ENCODE measurements at places on chromosomes 3 and 15.

GRCh38 chr3:40427045-40427669 is 30.0 kb upstream of the RPL14 start:
- no peak for DNase-seq

GRCh38 chr15:66006986-66007385 is 137.7 kb downstream of the RAB11A start:
- DNase-seq, result no peak

DNA sequence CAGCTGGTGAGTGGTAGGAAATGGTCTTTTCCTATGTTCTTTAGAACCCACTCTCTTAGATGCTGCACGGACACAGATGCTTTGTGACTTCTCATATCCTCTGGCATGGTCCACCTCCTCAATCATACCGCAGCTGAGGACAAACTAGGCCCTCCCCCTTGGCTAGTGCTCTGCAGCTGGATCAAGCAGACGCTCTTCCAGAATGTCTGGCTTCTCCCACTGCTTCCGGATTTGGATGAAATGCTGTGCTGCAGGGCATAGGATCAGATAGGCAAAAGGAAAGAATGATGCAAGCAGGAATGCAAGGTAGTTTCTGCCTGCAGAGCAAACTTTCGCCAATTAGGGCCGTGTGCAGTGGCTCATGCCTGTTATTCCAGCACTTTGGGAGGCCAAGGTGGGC is 75.7 kb upstream of the SLC4A7 start:
- DNase-seq, result peak; percentile 42

DNA sequence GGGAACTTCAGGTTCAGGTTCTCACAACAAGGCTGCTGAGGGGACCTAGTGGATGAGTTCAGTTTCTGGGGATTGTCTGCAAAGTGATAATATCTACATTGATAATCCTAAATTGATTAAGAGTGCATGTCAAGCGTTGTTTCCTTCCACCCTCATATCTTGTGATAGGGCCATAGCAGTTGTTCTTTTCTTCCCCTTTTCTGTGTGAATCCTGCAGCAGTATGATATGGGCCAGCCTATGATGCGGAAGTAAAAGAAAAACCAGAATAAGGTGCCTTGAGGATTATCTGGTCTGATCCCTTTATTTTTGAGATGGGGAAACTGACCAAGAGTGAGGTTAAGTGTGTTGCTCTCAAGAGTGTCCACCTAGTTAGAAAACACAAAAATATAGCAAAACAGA is 86.2 kb downstream of the MITF start:
- no peak for DNase-seq

- DNase-seq, result no peak
Observed at GRCh38 chr3:78703944-78704343, 1063.9 kb downstream of the ROBO1 start.

- no peak for DNase-seq
Observed at GRCh38 chr15:87631775-87632174, 624.8 kb downstream of the NTRK3 start.

- no peak for DNase-seq
Observed at GRCh38 chr15:91209318-91209717, 109.3 kb downstream of the SV2B start.

DNA sequence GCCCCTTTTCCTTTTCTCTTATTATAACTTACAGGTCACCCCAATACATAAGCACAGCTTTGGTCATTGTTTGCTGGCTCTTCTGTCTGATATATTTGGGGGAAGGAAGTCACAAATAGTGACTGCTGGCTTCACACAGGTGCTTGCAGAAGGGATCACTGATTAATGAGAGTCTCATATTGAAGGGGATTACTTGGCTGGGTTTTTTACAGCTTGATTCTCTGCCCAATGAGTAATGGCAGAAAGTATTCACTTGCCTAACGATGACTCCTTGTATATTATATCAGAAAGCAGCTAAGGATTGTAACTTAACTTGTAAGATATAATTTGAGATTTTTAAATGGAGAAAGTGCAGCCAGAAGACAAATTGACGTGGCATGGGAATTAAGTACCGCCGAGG is 119.3 kb upstream of the PFN2 start:
- no peak for DNase-seq

GRCh38 chr3:159776779-159777178 is 211.9 kb upstream of the IL12A start:
- DNase-seq, result no peak

DNA sequence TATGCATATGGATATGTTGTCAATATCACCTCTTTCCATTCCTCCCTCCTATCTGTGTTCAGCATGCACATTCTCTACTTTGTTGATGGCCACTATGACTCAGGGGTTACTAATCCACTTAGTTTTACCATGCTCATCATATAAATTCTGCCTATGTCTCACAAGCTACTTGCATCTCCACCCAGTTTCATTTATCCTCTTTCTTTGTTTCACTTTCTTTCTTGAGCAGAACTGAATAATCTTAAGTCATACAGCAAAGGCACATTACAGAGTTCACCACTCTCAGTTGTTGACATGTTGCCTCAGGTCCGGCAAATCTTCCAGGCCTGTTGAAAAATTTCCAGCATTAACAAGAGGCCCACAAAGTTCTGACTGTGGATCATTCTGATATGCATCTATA is 71.5 kb downstream of the SSR3 start:
- DNase-seq, result no peak

GRCh38 chr15:37007301-37007700 is 93.0 kb downstream of the MEIS2 start:
- no peak for DNase-seq

- peak; percentile 68 for DNase-seq
Observed at GRCh38 chr3:2099779-2100191, 1.1 kb downstream of the CNTN4 start.

GRCh38 chr15:45589256-45589655 is 2.1 kb downstream of the BLOC1S6 start:
- no peak for DNase-seq

DNA sequence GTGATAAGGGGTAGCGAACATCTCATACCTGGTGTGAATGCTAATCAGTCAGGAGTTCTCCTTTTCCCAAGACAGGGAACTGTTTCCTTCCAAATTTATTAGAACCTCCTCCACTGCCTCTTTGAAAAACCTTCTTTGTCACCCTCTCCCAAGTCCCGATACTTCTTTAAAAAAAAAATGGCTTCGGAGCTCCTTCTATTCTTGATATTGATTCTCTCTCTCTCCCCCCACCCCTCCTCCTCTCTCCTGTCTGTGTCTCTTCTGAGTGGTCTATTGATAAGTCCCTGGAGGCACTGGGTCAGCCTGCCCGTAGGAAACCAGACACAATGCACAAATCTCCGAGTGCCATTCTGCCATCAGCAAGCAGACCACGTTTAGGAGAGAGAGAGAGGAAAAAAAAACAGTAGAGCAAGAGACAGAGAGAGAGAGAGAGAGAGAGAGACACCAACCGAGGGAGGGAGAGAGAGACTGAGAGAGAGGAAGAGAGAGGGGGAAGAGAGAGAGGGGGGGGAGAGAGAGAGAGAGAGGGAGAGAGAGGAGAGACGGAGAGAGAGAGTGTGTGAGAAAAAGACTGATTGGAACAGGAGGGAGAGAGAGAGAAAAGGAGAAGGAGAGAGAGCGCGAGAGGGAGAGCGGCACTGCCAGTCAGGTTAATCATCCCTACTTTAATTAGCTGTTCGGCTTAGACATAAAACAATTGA is 160.9 kb downstream of the TIGIT start:
- DNase-seq, result no peak

DNA sequence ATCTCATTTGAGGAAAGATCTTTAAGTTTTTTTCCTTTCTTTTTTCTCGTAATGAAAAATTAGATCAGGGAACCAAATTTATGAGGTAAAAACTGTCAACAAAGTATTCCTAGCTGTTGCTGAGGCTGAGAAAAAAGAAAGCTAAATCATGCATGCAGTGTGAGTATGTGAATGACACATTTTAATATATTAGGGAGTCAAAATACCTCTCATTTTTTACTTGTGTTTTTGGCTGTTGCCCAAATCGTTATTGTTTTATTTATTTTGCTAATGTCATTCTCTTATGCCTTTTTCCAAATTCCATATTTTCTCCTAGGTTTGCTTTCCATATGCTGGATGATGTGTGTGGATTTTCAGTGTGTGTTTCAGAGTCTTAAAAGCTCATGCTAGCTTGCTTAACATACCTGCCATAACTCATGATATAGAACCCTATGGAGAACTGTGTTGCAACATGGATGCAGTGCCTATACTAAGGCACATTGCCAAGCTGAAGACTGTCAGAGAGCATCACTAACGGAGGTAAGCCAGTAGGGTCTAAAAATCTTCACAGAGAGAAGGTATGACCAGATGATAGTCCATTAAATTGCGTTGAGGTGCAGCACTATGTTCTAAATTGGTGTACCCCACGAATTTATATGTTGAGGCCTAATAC is 629.5 kb upstream of the KCNMB2 start:
- no peak for DNase-seq

DNA sequence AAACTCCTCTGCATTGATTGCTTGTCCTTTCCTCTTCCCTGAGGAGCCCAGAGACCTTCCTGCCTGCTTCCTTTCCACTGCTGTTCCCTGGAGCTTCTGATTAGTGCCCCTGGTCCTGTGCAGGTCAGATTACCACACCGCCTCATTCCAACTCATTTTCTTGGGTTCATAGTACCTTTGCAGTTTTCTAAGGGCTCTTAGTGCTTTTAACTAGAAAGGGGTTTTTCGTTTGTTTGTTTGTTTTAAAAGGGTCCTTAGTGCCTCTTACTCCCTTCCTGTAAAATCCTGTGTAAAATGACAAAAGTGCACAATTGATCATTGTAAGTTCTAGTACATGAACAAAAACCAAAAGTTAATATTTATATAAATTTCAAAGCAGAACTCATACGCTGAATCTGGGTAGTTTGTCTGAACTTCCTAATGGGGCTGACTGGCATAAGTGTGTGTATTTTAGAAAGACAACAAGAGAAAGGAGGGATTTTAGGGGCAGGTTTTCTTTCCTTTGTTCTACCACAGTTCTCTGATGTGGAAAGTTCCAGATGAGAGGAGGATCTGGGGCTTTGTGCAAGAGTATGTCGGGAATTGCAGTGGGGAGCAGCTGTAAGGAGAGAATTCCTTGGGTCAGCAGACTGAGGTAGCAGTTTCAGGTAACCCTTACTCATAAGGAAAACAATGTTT is 30.6 kb downstream of the SNRK start:
- no peak for DNase-seq

DNA sequence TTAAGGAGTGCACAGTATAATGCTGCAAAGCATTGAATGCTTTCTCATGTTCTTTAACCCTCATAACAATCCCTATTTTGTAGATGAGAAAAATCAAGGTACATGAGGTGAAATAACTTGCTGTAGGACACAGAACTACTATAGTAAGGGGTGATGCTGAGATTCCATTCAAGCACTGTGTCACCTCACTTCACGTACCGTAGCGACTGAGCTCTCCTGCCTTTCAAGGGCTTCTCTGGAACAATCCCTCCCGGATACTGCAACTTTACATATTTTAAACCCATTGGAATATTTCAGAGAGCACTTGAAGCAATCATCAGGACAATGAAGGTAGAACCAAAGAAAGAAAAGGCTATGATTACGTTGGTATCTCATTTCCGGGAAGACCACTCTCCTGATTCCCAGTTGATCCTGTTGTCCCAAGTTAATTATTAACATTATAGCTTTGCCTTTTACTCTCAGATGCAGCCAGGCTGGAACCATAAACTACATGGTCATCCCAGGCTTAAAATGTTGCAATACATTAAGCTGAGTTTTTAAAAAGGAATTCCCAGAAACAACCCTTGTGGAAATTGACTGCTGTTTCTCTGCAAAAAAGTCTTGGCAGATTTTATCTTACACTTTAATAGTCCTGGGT is 252.2 kb upstream of the IGF1R start:
- DNase-seq, result no peak

DNA sequence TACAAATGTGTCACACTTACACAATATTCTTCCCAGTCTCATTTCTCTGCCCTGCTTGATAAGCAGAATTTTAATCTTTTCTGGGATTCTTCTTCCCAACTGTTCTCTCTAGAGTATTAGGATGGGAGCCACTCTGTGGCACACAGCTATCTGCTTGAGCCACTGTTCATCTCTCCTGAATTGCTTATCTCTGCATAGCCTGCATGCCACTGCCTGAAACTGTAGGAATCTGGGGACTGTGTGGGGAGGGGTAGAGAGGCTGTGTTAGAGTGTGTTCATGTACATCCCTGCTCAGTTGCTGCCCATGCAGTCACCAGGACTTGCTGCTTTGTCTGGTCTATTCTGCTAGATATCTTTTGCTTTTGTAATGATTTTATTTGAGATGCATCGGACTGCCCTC is 2.3 kb upstream of the OR4F6 start:
- no peak for DNase-seq

DNA sequence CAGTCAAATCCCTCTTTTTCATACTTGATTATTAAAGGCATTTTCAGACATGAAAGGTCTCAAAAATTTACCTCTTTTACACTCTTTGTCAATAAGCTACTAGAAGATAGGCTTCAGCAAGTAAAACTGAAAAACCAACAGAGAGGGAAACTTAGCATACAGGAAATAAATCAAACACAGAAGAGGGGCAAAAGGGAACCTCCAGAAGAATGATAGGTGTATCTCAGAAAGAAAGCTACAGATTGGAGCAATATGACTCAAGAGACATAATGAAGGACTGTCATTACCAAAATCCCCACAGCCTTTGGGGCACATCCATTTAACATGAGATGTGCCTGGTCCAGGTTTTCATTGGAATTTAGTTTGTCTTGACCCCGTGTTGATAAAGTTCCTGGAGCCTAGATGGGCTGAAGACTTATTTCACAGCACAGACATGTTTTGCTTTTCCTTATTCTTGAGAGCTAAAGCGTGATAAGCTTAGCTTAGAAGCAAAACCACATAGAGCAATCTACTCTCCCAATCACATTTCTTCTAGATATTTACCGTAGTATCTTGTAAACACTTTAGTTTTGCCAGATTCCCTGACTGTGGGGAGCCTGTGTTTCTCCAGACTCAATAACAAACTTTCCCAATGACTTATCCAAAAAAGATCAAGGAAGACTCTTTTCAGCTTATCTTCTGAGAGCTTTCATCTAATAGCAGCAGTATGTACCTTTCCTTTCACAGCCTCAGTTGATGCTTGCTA is 11.7 kb downstream of the LRRFIP2 start:
- DNase-seq, result no peak

DNA sequence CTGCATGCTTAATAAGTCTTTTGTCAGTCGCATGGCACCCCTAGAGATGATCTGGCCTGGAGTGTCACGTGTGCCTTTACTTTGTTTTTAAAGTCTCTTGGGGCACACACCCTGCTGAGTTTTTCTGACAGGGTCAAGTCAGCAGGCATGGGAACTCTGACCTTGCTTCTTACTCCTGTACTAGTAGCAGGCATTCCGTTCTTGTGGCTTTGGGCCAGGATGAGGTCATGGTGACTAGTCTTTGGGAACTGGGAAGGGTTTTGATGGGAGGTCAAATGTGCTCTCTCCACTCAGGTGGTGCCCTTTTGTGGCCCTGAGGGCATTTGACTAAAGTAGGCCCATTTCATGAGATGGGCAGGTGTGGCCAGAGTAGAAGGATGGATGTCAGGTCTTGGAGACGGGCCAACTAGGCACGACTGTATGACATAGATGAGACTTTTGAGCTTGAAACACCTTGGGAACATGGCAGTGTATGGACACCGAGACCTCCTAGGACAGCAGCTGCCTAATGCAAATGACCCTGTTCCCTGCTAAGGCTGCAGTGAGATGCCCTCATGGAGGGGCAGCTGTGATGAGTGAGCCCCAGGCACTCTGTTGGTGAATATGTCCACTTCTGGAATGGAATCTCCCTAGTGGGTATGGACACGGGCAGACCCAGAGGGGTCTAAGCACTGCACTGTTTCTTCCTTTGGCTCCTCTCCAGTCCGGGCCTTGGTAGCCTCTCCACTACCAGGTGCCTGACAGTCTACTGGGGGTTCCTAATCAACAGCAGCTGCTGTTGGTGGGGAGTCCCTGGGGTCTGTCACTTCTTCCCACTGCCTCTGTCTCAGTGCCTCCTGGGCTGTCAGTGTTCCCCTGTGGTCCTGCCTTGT is 16.4 kb downstream of the SRPRB start:
- no peak for DNase-seq
